ENCODE measurements at places on chromosomes 6 and 20. TPM values are rescaled to one million over a fixed set of nuclear protein-coding genes. Genes with fewer than 3 reads are reported as not detected.

DNA sequence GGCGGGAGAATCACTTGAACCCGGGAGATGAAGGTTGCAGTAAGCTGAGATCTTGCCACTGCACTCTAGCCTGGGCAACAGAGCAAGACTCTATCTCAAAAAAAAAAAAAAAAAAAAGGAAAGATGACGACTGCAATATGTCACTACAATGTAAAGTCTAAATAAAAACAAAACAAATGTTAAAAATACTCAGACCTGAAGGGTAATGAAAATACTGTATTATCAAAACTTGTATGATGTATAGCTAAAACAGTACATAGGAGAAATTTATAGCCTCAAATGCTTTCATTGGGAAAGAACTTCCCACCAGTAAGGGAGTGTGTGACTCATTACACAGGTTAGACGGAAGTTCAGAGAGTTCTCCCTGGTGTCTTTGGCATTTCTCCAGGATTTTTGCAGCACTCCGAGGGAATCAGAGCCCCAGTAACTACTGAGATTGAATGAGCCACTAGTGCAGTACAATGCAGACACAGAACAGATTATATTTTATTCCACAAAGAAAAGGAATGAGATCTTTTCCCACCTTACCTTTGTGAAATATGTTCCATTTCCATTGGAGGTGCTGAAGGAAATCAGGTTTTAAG is 12.5 kb upstream of the RALGAPB start:
- no peak for DNase-seq

- no peak for DNase-seq
Measured at GRCh38 chr6:155311086-155311485, 3.2 kb downstream of the TFB1M start.

GRCh38 chr20:9070304-9070703 is 1.4 kb downstream of the PLCB4 start:
- DNase-seq = no peak

- no peak for DNase-seq
Measured at GRCh38 chr20:62179162-62179504, 3.7 kb upstream of the MTG2 start.

- DNase-seq = no peak
Measured at GRCh38 chr6:99739526-99739925, 132.9 kb downstream of the PRDM13 start.

DNA sequence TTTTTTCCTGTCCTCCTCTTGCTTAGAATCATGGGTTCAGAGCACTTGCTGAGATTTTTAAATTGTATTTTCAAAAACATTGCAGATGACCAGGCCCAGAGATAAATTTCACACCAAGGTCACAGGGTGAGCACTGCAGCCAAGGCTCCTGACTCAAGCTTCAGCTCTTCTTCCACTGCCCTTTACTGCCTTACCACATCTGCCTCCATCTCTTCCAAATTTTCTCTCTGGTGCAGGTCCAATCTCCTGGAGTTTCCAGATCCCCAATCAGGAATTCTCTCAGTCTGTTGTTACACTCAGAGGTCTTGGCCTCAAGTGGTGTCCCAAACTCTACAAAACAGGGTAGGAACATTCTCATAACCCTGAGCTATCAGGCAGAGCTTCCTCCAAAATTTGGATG is 12.7 kb downstream of the SNAP25 start:
- DNase-seq = no peak

Gene R3HDML
- total RNA-seq = not detected

- DNase-seq = no peak
Measured at GRCh38 chr6:79048611-79049010, 29.4 kb downstream of the PHIP start.

DNA sequence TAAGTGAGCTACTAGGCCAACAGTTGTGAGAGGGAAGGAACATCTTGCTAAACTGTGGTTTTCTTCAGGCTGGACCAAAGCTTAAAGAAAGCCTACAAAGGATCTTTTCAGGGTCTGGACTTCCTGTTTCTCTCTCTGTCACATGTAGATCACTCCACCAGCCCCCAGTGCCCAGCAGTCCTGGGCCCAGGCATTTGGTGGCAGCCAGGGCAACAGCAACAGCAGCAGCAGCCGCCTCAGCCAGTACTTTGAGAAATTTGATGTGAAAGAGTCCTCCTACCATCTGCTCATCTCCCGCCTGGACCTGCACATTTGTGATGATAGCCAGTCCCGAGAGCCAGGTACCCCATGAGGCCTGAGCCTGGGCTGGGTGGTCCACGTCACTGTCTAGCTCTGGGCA is 44.1 kb downstream of the BLTP3A start:
- DNase-seq = no peak

DNA sequence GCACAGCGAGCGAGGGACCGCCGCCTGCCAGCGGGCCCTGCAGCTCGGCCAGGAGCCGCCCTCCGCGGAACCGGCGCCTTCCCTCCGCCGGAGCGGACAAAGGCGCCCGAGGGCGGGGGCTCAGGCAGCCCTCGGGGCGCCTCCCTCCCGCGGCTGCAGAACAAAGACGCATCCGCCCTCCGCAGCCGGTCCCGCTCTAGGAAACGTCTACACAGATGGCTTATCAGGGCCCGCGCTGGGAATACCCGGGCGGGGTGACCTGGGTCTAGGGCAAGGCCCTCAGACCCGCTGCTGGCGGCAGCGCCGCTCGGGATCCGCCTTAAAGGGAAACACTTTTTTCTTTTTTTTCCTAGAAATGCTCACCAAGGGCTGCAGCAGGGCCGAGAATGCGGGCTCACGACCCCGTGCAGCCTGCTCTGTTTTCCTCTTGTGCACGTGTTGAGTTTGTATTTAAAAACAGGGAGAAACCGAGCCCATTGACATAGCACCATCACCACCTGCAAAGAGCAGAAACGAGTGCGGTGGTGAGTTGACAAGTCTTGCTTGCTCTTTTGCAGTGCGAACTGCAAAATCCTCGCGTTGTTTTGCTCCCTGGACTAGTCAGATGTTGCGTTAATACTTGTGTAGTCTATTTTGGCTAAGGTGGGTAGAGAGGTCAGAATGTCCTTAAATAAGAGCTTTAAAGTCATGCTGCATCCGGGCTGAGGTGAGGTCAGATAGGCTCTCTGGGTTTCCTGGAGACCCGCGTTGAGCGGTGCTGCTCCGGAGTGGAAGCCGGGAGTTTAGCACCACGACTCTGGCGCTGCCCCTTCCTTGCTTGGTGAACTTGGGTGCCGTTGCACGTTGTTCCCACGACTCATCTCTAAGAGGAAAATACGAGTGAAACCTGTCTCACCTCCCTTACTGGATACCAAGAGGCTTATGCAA is 1.1 kb upstream of the RPS6KA2 start:
- peak; percentile 77 for DNase-seq

Gene FUT9
- not detected for total RNA-seq

- no peak for DNase-seq
Measured at GRCh38 chr6:103872233-103872632, 987.5 kb downstream of the HACE1 start.

DNA sequence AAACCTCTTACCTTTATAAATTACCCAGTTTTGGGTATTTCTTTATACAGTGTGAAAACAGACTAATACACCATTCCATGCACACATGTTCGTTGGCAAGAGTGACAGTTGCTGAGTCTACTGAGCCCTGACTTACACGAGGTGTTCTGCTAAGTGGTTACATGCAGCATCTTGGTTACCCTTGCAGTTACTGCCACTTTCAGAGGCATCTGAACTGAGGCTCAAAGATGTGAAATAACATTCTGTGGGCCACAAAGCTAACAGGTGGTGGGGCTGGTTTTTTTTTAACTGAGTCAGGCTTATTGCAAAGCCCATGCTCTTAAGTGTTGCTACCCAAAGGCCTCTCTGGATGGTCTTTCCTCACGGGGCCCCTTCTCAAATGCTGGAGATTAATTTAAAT is 54.4 kb upstream of the GTSF1L start:
- DNase-seq = no peak

- no peak for DNase-seq
Measured at GRCh38 chr6:144840619-144841018, 555.5 kb downstream of the UTRN start.

DNA sequence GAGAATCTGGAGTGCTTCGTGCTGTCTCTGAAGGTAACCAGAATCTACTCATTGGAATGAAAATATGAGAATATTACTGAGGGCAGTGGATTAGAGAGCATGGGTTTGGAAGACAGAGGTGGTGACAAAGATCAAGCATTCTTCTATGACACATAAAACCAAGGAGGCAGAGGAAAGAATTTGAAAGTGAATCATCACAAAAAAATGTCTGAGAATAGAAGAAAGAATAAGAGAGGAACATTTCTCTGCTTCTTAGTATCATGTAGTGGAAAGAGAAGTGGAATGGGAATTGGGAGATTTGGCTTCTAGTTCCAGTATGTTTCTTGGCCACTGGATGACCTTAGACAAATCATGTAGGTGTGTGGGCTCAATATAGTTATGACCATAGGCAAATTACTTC is 474.0 kb downstream of the TFAP2B start:
- no peak for DNase-seq

- DNase-seq = no peak
Measured at GRCh38 chr6:35161266-35161665, 20.1 kb upstream of the TCP11 start.

DNA sequence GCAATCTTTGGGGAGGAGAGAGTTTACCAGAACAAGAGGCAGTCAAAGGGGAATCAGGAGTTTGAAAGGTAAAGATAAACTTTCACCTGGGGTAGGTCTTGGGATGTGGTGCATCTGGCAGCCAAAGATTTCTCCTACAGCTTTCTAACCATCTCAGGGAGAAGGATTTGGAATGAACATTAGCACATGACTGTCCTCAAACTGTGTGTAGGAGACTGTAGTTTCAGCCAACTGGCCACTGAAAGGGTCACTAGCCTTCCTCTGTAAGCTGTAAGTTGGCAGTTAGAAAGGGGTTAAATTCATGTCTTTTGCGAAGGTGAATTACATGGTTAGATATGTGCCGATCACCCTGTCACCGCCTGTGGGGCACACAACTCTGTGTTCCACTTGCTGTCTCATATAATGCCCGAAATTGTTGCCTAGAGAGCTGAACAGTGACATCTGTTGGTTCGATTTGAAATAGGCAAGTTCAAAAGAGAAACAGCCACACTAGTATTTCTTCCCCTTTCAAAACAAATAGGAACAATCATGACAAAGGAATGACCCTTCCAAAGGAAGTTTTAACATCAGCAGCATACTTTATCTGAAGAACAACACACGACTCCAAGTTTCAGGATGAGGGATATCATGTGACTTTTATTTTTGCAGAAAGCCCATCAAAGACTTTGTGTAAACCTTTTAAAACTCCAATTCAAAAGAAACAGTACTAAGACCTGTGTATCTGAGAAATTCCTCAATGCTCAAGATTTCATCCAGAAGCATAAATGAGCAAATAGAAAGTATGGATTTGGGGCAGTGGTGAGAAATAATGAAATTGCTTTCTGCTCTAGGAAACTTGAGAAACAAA is 1.1 kb upstream of the OPN5 start:
- DNase-seq = no peak

Gene NMBR
- not detected for total RNA-seq

DNA sequence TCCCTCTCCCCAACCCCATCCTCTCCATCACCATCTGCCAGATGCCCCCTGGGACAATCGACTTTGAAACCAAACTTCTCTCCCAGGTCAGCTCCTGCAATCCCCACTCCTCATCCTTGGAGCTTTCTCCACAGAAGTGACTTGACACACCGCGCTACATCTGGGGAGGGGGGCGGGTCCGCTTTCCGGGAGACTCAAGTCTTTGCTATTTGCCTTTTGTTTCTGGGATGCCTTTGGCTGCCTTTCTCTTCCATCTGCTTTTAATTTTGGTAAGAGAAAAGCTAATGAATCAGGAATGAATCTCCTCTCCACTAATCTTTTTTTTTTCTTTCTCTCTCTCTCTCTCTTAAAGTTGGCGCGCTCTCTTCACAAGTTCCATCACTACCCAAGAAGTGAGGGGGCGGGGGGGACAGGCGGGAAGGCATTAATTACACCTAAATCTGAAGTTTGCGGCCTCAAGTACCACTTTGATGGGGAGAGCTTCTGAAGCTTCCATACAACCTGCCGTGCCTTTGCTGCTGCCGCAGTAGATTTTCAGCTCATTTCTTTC is 664 bp upstream of the TPBG start:
- DNase-seq = no peak

GRCh38 chr6:78605909-78606446 is 261.4 kb upstream of the IRAK1BP1 start:
- DNase-seq = no peak

DNA sequence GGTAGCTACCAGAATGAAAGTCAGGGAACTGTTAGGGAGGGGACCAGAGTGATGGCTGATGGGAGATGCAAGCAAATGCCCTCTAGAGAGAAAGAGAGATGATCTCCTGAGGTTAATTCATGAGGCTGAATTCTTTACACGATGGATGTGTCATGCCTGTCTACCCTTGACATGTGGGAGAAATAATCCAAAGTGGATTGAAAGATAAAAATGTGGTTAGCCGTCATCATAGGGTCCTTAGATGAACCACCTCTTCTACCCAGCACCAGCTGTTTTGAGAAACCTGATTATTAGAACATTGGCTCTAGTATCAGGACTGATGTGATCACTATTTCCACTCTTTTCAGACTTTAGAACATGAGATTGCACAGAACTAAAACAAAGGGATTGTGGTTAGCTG is 53.6 kb downstream of the SOBP start:
- no peak for DNase-seq

DNA sequence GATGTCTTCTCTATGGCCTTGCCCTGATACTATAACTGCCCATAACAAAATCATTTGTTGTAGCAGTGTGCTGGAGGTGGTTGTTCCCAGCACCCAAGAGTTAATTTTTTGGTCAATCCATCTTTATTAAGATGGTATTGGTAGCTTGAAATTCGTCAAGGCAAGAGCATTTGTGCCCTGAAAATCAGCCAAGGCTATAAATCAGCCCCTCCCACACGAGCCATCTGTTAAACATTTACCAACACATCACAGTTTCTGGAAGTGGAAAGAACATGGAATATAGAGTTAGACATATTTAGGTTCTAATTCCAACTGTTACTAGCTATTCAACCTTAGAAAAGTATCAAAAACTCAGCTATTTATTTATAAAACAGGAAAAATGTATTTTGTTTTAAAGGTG is 888.4 kb upstream of the GJE1 start:
- DNase-seq = no peak

DNA sequence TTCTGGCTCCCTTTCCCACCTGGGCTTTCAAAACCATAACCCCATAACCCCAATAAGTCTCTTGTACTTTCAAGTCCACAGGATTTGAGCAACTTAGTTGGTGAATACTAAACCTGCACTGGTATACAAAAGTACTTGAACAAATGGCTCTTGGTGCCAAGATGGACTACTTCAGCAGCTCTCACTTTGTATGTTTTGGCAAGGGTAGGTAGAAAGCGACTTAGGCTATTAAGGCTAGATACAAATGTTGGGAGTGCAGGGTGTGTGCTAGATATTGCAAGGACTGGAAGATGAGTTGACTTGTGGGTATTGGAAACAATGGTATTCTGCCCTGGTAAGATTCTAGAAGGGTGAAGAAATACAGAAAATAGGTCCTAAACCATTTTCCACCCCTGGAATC is 182.6 kb upstream of the MOCS1 start:
- DNase-seq = no peak

DNA sequence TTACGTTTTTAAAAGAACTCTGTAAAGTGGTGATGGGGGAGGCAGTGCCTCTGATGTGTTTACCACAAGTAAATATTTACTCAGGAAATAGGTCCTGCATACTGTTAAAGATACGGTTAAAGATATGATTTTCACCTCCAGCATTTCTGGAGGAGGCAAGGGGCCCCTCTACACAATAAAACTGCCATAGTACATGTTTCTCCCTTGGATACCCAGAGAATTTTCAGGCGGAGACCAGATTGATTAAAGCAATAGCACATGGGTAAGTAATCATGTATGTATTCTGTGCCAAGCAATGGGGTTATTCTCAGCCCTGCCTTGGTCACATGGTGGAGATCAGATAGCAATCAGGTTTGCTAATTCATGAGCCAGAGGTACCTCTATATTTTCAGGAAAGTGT is 9.6 kb downstream of the RIPOR2 start:
- DNase-seq = no peak

GRCh38 chr6:126831461-126831860 is 287.0 kb upstream of the RSPO3 start:
- DNase-seq = no peak

Measured in natural killer cell treated with Interleukin-12 subunit alpha and Interleukin-12 subunit beta and Interleukin-15 and Interleukin-18, amount 100 ng/mL, for 72 hours (primary cell).